Dorsolateral prefrontal cortex (tissue), 122 donors: ENCODE measurements at places on chromosomes 3 and 15. TPM values are rescaled to one million over a fixed set of nuclear protein-coding genes. Genes with fewer than 3 reads are reported as not detected.

Gene SAMD7
- total RNA-seq, result not detected

Gene ANKUB1
- not detected for total RNA-seq

Gene SLCO2A1
- 10.3 TPM for total RNA-seq

Gene DUOXA2
- total RNA-seq, result not detected

Gene MAP6D1
- 40.7 TPM for total RNA-seq

Gene MYO9A
- 96.1 TPM for total RNA-seq

Gene TEX9
- 8.5 TPM for total RNA-seq

Gene ZNF639
- 33.2 TPM for total RNA-seq

Gene HHLA2
- 0.30 TPM for total RNA-seq

Gene PIERCE2
- total RNA-seq, result 3.1 TPM

Gene MESP2
- not detected for total RNA-seq

Gene COL6A5
- total RNA-seq, result not detected

Gene ZNF660
- 13.3 TPM for total RNA-seq
